ENCODE measurements at places on chromosomes 7 and 10.

DNA sequence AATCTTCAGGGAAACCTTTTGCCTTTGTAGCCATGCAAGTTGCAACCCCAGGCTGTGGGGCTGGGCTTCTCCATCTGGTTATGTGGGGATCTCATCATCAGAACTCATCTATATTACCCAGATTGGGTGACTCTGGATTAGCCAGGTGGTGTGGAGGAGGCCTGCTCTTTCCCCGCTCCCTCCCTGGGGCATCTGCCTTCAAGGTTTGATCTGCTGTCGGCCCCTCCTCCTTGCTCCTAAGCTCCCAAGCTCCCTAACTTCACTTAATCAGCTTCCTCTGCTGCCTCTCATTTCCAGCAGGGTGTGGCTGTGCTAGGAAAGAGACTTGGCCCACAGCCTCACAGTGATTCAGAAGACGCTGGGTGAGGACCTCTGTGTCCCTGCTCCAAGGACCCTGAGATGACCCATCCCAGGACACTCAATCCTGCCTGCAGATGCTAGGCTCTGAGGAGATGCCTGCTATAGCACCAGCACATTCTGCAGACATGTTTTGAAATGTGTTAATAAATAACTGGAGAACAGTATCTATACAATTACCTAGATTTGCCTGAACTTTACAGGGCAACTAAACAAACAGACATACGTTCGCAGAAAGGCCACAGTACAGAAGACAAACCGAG, 392.1 kb upstream of the PODXL start:
- DNase-seq = no peak
- no peak overlapping the region for H3K27ac ChIP-seq
- no peak overlapping the region for H3K4me3 ChIP-seq
- no peaks in the 10 kb centered on the region for H3K4me1 ChIP-seq
- H3K36me3 ChIP-seq = no peaks in the 10 kb centered on the region

DNA sequence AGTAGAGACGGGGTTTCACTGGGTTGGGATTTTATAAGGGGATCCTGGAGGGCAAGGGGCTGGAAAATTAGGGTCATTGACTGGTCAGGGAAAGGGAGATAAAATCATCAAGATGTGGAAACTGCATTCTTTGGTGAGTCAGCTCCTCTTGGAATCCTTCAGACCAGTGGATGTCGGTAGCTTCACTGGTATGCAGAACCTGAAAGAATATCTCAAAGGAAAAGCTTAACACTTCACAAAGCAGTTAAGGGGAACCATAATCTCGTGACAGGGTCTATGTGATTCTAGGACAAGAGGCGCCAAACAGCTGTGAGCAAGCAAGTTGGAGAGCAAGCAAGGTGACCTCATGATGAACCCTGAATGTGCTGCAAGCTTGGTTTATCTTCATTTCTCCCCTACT, 634.7 kb upstream of the AUTS2 start:
- H3K4me1 ChIP-seq = no peaks in the 10 kb centered on the region
- H3K27ac ChIP-seq = no peak overlapping the region
- no peak for DNase-seq
- H3K36me3 ChIP-seq = no peaks in the 10 kb centered on the region
- no peak overlapping the region for H3K4me3 ChIP-seq

DNA sequence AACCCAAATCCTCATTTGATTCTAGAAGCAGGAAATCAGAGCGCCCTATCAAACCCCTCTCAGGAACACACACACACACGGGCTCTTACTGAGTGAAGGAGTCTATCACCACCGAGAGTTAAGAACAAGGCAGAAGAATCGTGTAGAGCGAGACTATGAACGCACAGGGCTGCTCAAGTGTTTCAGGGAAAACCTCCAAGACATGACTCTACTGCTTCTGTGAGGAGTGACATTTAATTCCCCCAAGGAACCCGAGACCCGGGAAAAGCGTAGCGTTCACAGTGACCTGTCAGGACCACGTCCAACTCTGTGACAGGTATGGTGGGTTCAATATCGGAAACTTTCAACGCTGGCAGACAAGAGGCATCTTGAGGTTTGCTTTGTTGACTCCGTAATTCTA, 21.6 kb downstream of the PITRM1 start:
- H3K36me3 ChIP-seq = peaks cover 40% of the 10 kb centered on the region
- H3K4me3 ChIP-seq = no peak overlapping the region
- peaks cover 8% of the 10 kb centered on the region for H3K4me1 ChIP-seq
- H3K27me3 ChIP-seq = no peaks in the 10 kb centered on the region

DNA sequence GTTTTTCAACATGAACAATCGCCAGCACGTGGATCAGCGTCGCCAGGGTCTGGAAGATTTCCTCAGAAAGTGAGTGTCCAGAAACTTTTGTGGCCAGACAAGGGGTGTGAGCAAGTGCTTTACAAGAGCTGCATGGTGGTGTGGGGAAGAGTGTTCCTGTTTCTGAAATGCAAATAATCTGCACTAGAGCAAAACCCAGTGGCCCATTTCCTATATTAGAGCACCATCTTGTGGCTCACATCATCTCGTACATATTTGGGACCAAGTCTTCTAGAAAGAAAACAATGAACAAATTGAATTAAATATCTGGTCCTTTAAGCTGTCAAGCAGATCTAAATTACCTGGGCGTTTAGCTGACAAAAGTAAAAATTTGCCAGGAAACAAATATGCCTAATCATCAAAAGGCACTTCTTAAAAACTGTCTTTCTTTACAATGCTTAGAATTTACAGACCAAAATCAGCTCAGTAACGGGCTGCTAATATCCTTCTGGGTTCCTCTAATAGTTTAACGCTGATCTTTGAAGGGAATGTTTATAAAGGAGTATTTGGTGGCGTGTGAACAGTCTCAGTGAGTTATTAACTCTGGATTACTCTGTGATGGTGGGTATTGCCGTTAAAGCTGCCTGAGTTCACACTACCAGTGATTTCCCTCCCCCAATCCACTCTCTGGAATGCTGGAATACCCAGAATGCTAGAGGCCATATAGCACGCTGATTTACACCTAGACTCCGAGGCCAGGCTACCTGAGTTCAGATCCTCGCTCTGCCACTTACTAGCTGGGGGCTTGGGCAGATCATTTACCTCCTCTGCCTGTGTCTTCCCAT, 73.6 kb downstream of the SNX10 start:
- no peak overlapping the region for H3K27ac ChIP-seq
- H3K36me3 ChIP-seq = peaks cover 7% of the 10 kb centered on the region
- no peaks in the 10 kb centered on the region for H3K27me3 ChIP-seq
- H3K4me3 ChIP-seq = no peak overlapping the region
- DNase-seq = peak; percentile 71

DNA sequence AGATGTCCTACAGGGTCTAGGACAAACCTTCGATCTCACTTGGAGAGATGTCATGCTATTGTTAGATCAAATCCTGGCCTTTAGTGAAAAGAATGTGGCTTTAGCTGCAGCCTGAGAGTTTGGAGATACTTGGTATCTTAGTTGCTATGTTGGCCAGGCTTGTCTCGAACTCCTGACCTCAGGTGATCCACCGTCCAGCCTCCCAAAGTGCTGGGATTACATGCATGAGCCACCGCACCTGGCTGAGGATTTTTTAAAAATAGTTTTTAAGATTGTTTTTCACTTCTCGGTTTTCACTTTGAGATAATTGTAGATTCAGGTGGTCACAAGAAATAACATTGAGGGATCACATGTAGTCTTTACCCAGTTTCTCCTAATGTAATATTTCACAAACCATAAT, 738.3 kb upstream of the POM121L12 start:
- no peaks in the 10 kb centered on the region for H3K27me3 ChIP-seq
- DNase-seq = no peak
- H3K4me3 ChIP-seq = no peak overlapping the region
- H3K36me3 ChIP-seq = no peaks in the 10 kb centered on the region
- H3K4me1 ChIP-seq = no peaks in the 10 kb centered on the region

DNA sequence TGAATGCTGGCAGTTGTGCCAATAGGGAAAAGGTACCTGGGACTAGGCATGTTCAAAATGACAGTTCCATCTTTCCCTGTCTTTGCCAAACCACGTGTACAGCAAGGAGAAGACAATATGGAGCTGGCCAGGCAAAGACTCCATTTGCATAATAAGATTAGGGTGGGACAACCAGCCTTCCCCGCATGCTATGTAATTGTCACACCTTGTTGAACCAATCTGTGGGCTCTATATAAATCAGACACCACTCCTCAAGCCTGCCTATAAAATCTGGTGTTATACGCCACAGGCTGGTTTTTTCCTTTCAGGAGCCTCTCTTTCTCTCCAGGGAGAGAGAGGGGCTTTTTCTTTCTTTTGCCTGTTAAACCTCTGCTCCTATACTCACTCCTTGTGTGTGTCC, 11.0 kb upstream of the NUB1 start:
- no peak overlapping the region for H3K27ac ChIP-seq
- H3K4me1 ChIP-seq = no peaks in the 10 kb centered on the region
- DNase-seq = no peak

GRCh38 chr10:76882796-76883195, 754.8 kb downstream of the KCNMA1 start:
- DNase-seq = no peak
- H3K27ac ChIP-seq = no peak overlapping the region
- no peaks in the 10 kb centered on the region for H3K4me1 ChIP-seq
- H3K4me3 ChIP-seq = no peak overlapping the region
- no peaks in the 10 kb centered on the region for H3K36me3 ChIP-seq

DNA sequence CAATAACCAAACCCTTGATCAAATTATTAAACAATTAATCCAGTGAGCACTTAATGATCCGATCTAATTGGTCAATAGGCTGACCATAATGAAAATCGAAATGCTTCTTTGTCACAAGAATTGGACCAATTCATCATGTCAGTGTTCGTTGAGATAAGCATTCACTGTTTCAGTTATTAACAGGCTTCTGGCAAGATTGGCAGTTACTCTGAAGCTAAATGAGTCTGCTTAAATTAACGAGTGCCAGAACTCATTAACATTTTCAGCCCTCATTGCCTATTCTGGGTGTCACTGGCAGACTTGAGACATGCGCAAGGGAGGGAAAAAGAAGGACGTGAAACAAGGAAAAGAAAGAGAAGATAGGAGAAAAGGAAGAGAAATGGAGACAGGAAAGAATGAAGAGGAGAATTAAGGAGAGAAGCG, 30.7 kb upstream of the SLC26A3 start:
- peaks cover 5% of the 10 kb centered on the region for H3K27me3 ChIP-seq
- no peaks in the 10 kb centered on the region for H3K4me1 ChIP-seq
- no peak overlapping the region for H3K4me3 ChIP-seq
- no peak for DNase-seq
- no peak overlapping the region for H3K27ac ChIP-seq
- no peaks in the 10 kb centered on the region for H3K36me3 ChIP-seq

DNA sequence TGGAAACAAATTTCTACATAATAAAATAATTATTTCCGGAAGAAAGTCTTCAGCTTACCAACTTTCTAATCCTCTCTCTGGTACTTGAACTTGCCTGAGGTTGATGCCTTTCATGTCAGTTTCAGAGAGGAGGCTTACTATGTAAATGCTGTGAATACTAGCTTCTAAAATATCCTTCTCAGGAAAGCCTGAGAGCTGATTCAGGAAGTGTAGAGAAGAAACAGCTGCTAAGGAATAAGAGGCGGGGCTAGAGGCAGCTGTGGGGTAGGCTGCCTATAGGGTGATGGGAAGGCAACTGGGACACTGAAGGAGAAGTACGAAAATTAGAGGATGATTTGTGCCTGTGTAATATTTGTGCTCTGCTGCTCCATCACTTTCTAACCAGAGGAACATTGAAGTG, 69.3 kb downstream of the AVL9 start:
- H3K4me3 ChIP-seq = no peak overlapping the region
- no peaks in the 10 kb centered on the region for H3K27me3 ChIP-seq

GRCh38 chr7:11830582-11831155, 1.3 kb downstream of the THSD7A start:
- H3K27ac ChIP-seq = no peak overlapping the region
- H3K36me3 ChIP-seq = no peaks in the 10 kb centered on the region
- peaks cover 12% of the 10 kb centered on the region for H3K4me1 ChIP-seq
- H3K4me3 ChIP-seq = peak overlapping the region; percentile 32
- no peak for DNase-seq

DNA sequence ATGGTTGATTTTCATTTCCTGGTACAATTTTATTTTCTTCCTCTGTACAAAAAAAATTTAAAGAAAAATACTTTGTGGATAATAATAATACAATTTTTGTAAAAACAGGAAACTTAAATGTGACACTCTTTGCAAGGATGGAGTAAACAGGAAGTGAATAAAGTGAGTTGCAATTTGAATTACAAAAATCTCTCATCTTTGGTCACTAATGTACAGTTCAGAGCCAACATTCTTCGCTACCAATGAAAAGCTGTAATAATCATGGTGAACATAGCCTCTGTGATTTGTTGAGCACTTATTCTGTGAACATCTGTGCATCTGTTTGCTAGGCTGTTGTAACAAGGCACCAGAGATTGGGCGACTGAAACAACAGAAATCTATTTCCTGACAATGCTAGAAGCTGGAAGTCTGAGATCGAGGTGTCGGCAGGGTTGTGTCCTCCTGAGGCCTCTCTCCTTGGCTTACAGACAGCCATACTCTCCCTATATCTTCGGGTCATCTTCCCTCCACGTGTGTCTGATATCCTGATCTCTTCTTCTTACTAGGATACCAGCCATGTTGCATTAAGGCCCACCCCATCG, 295.3 kb upstream of the KLF6 start:
- no peak for DNase-seq
- H3K27ac ChIP-seq = no peak overlapping the region
- no peaks in the 10 kb centered on the region for H3K27me3 ChIP-seq
- H3K36me3 ChIP-seq = no peaks in the 10 kb centered on the region
- H3K4me1 ChIP-seq = peaks cover 24% of the 10 kb centered on the region

DNA sequence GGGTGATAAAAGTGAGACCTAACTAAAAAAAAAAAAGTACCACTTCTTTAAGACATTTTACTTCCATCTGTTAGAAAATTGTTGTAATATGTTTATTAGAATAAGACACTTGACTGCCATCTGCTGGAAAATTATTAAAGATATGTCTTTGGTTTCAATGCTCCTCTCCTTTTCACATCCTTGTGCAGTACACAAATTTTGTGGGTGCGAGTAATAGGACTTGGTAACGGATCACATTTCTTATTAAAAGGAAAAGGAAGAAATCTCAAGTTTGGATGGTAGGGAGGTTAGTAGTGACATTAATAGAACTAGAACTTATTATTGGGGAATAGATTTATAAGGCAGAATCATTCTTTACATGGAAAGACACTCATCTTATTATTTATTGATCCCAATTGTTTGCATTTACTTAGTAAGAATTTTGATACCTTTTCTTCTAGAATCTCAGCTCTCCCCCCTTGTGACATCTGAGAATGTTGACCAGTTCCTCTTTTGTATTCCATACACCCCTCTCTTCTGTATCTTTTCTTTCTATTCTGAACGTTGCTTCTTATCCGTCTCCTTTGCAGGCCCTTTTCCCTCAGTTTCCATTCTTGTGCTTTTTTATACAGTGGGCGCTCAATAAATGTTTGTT, 43.0 kb upstream of the RPA3 start:
- peaks cover 34% of the 10 kb centered on the region for H3K4me1 ChIP-seq
- H3K4me3 ChIP-seq = peak overlapping the region; percentile 83
- H3K27ac ChIP-seq = peak overlapping the region; percentile 76
- no peak for DNase-seq
- H3K27me3 ChIP-seq = no peaks in the 10 kb centered on the region
- H3K36me3 ChIP-seq = no peaks in the 10 kb centered on the region
